Lower lobe of right lung (tissue), 2 donors: ENCODE measurements at places on chromosomes 12 and 14. TPM values are rescaled to one million over a fixed set of nuclear protein-coding genes. Genes with fewer than 3 reads are reported as not detected.

DNA sequence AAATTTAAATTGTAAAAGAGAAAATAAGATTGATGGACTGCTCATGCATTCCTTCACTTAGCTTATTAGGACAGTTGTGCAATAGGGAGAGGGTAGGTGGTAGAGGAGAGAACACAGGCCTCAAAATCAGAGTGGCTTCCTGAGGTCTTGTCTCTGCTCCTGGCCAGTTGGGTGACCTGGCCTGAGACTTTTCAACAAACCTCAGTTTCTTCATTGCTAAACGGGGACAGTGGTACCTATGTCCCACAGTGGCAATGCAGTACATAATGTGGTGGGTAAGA lies 2.6 kb downstream of the MAP3K12 start:
- H3K4me3 ChIP-seq = peak overlapping the region; percentile 24
- peak overlapping the region; percentile 37 for H3K27ac ChIP-seq
- peaks cover 62% of the 10 kb centered on the region for H3K4me1 ChIP-seq
- DNase-seq = no peak
- H3K36me3 ChIP-seq = no peaks in the 10 kb centered on the region

DNA sequence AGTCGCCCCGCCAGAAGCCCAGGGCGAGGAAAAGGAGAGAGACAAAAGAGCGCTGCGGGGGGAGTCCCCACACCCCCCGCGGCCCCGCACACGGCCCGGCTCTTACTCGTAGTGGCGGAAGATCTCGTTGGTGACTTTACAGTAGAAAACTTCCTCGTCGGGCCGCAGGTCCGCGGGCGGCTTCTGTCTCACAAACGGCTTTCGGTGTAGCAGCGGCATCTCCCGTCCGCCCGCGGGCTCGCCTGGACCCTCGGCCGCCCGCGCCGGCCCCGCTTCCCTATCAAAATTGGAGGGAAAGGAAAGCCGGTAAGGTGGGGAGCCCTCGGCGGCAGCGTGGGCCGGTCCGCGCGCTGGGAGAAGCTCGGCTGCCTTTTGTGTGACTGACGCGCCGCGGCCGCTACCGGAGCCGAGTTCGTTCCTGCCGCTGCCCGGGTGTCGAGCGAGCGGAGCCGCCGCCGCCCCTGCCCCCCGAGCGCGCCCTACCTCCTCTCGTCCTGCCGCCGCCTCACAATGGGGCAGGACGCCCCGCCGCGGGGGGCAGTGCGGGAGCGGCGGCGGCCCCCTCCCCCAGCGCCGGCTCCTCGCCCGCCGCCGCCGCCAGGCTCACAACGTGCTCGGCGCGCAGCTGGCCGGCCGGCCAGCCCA lies 652 bp downstream of the BAZ1A start:
- peak; percentile 77 for DNase-seq
- H3K36me3 ChIP-seq = peaks cover 8% of the 10 kb centered on the region
- no peaks in the 10 kb centered on the region for H3K27me3 ChIP-seq
- H3K4me1 ChIP-seq = peaks cover 19% of the 10 kb centered on the region
- H3K4me3 ChIP-seq = peak overlapping the region; percentile 92
- H3K27ac ChIP-seq = peak overlapping the region; percentile 98

DNA sequence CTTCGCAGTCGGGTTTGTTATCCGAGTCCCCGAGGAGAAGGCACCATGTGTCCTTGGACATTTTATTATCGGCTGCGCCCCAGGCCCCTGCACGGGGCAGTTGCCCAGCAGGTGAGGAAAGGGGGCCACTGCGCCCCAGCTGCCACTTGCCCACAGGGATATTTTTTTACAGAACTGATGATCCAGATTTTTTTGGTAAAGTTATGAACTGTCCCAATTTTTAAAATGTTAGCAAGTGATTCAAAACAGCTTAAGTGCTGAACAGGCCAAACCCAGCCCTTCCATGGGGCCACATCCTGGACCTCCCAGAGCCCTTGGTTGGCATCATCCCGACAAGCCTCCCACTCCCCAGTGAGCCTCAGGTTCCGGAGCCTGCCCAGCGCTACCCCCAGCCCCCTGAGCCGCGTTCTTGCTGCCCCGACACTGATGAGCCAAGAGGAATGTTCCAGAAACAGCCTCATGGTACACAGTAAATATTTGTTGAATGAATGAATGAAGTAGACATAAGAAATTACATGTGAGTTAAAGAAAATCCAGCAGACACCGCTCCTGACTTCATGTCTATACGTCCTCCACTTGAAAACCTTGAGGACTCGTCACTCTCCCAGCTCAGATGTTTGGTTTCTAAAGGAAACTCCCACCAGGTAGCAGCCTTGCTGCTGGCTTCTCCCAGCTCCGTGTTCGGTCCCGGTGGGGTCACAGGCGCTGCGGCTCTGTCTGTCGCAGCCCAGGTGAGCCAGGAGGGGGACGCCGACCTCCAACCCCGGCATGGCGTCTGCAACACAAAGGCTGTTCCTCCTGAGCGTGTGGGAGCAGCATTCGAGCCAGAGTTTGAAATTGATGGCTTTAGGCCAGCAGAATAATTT lies 88.5 kb downstream of the ADGRD1 start:
- no peak overlapping the region for H3K4me3 ChIP-seq
- H3K27ac ChIP-seq = no peak overlapping the region

DNA sequence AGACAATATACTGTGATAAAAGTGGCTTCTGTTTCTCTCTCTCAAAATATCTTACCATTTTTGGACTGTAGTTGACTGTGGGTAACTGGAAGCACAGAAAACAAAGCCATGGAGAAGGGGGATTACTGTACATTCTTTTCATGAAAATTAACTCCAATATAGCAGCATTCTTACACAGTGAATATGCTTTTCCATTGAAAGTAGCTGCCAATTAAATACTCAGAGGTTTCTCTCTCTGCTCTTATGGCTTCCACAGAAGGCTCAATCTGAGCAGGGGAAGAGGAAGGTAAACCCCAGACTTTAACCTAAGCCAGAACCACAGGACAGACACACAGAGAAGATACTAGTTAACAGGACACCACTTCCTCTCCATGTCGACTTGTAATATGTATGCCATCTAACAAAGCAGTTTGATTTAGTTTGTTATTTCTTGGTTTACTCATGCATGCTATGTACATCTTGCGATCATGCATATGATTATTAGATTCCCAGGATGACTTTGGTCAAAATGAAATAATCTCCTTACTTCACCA lies 150.2 kb downstream of the SSPN start:
- H3K4me3 ChIP-seq = no peak overlapping the region
- H3K4me1 ChIP-seq = no peaks in the 10 kb centered on the region
- no peak for DNase-seq
- no peaks in the 10 kb centered on the region for H3K27me3 ChIP-seq
- H3K36me3 ChIP-seq = no peaks in the 10 kb centered on the region
- no peak overlapping the region for H3K27ac ChIP-seq

- DNase-seq = no peak
- H3K27me3 ChIP-seq = peaks cover 10% of the 10 kb centered on the region
- no peak overlapping the region for H3K4me3 ChIP-seq
- no peak overlapping the region for H3K27ac ChIP-seq
- H3K36me3 ChIP-seq = no peaks in the 10 kb centered on the region
- H3K4me1 ChIP-seq = no peaks in the 10 kb centered on the region
Measured at GRCh38 chr12:128983371-128983770, 130.1 kb downstream of the GLT1D1 start.

GRCh38 chr12:121240484-121241101 lies 30.7 kb downstream of the P2RX4 start:
- H3K4me1 ChIP-seq = peaks cover 42% of the 10 kb centered on the region
- peaks cover 73% of the 10 kb centered on the region for H3K36me3 ChIP-seq
- no peaks in the 10 kb centered on the region for H3K27me3 ChIP-seq

DNA sequence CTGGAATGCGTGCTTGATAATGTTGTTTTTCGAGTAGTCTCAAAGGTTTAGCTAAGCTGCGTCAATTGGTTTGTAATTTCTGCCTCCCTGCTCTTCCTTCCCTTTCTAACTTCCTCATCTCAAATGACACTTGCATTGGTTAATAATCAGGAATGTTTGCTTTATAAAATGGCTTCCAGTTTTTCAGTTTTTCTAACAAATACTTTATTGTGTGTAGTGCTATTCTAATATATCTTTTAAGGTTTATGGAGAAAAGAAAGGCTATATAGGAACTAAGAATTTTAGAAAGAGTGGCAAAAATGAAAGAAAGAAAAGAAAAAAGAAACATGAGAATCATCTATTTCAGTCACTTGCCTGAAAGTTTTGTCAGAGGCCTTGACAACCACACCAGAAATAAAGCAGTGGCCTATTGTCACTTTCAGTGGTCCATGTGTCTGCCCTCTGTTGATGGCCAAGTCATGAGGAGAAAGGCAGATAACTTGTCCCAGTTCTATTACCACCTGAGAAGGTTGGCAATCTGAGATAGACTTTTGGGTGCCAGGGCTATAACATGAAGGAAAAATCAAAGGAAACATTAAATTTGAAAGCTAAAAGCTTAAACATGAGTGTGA lies 221.9 kb upstream of the KITLG start:
- no peaks in the 10 kb centered on the region for H3K27me3 ChIP-seq
- no peak overlapping the region for H3K27ac ChIP-seq
- H3K4me3 ChIP-seq = no peak overlapping the region
- H3K4me1 ChIP-seq = no peaks in the 10 kb centered on the region
- no peaks in the 10 kb centered on the region for H3K36me3 ChIP-seq

GRCh38 chr12:15417691-15418090 lies 95.4 kb downstream of the PTPRO start:
- no peak overlapping the region for H3K4me3 ChIP-seq
- H3K27ac ChIP-seq = no peak overlapping the region
- DNase-seq = no peak
- no peaks in the 10 kb centered on the region for H3K36me3 ChIP-seq

- DNase-seq = no peak
- no peaks in the 10 kb centered on the region for H3K36me3 ChIP-seq
- no peaks in the 10 kb centered on the region for H3K27me3 ChIP-seq
- no peak overlapping the region for H3K4me3 ChIP-seq
- H3K4me1 ChIP-seq = peaks cover 5% of the 10 kb centered on the region
- H3K27ac ChIP-seq = no peak overlapping the region
Measured at GRCh38 chr12:76919383-76920171, 40.8 kb upstream of the CSRP2 start.

DNA sequence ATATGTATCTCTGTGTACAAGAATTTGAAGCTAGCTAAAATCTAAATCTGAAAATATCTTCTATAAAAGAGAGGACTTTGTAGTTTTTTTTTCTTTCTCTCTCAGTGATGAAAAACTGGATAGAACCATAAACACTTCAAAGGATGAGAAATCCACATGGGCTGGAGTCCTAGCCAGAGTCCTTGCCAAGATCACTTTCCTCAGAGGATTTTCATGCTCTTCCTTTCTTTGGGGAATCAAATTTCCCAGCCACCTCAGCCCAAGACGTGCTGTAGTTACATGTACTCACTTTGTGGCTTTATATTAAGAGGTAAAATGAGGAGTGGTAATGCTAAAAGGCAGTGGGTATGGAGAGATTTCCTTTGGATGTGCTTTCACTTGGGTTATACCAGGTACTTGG lies 110.3 kb downstream of the SLC38A1 start:
- DNase-seq = no peak
- H3K36me3 ChIP-seq = no peaks in the 10 kb centered on the region
- H3K27me3 ChIP-seq = no peaks in the 10 kb centered on the region
- H3K4me3 ChIP-seq = no peak overlapping the region
- no peaks in the 10 kb centered on the region for H3K4me1 ChIP-seq
- no peak overlapping the region for H3K27ac ChIP-seq

GRCh38 chr12:130549361-130549760 lies 166.7 kb downstream of the RIMBP2 start:
- H3K4me1 ChIP-seq = no peaks in the 10 kb centered on the region
- peaks cover 8% of the 10 kb centered on the region for H3K27me3 ChIP-seq
- no peaks in the 10 kb centered on the region for H3K36me3 ChIP-seq
- no peak for DNase-seq
- no peak overlapping the region for H3K27ac ChIP-seq
- no peak overlapping the region for H3K4me3 ChIP-seq

- H3K27ac ChIP-seq = no peak overlapping the region
- no peaks in the 10 kb centered on the region for H3K4me1 ChIP-seq
- no peak overlapping the region for H3K4me3 ChIP-seq
- H3K27me3 ChIP-seq = no peaks in the 10 kb centered on the region
Measured at GRCh38 chr12:74794522-74794921, 256.9 kb downstream of the ATXN7L3B start.

DNA sequence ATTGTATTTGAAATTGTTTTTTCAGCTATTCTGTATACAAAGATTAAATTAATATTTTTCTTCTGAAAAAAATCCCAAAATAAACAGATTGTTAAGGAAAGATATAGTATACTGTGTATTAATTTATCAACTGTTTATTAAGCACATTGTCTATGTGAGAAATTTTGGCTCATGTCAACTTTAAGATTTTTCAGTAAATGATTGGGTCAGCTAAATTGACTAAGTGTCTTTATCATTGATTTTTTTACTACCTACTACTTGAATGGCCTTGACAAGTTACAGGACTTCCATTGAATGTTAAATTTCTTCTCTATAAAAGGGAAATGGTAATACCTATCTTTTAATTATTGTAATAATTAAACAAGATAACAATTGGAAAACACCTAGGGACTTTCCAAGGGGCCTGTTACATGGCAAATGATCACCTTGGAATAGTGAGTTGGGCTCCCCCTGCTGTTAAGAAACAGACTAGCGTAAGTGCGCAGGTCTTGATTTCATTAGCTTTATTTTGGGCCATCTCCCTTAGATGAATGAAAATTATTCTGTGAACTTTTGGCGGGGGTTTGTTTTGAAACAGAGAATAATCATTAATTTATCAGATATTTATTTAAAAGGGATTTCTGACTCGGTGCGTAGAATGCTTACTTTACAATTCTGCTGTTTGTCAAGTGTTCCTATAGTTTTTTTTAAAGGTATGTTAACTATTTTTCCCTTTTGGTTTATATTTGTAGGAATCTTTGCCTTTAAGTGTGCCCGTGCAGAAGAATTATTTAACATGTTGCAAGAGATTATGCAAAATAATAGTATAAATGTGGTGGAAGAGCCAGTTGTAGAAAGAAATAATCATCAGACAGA lies 14.5 kb upstream of the CCT2 start:
- no peak overlapping the region for H3K27ac ChIP-seq
- no peaks in the 10 kb centered on the region for H3K27me3 ChIP-seq
- no peak for DNase-seq

GRCh38 chr12:52191841-52192791 lies at the start of gene KRT80:
Gene KRT80 (minus strand): TSS chr12:52192014. CDS start chr12:52191902, 112 bp downstream.
- H3K27me3 ChIP-seq = no peaks in the 10 kb centered on the region
- DNase-seq = peak; percentile 87
- peaks cover 52% of the 10 kb centered on the region for H3K4me1 ChIP-seq
- peak within 1 kb of the TSS; percentile 75 for H3K27ac ChIP-seq
- H3K36me3 ChIP-seq = no peaks in the 10 kb centered on the region
- H3K4me3 ChIP-seq = no peak within 1 kb of the TSS

DNA sequence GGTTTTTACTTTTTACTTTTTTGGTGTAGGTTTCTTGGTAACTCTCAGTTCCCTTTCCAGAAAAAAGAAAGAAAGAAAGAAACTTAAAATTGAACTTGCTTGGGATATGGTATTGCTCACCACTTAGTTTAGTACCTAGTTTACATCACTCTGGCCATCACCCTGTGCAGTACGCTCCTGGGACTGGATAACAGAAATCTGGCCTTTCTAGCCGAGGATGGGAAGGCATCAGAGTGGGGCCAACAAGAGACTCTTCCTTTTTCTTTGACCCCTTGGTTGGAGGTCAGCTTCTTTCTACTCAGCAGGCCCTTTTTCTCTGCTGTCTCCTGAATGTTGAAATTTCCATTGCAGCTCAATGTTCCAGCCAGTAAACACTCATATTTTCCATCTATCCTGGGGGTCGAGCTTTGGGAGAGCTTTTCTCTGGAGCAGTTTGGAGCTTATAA lies 156.6 kb downstream of the TGFB3 start:
- peaks cover 60% of the 10 kb centered on the region for H3K4me1 ChIP-seq
- DNase-seq = no peak
- no peak overlapping the region for H3K4me3 ChIP-seq
- H3K27ac ChIP-seq = peak overlapping the region; percentile 77
- H3K36me3 ChIP-seq = no peaks in the 10 kb centered on the region

The NTF3 gene
- 1.2 TPM for total RNA-seq

The GPR84 gene
- 0.65 TPM for total RNA-seq

The NOXRED1 gene
- 0.77 TPM for total RNA-seq

The SLC38A4 gene
- total RNA-seq = 1.1 TPM

The PDE3A gene
- total RNA-seq = 5.5 TPM
